Glomerular endothelial cell (primary cell): ENCODE measurements at places on chromosomes 11 and 22. TPM values are rescaled to one million over a fixed set of nuclear protein-coding genes. Genes with fewer than 3 reads are reported as not detected.

CASP5 gene
- not detected in 2 replicates for total RNA-seq

MPPED2 gene
- total RNA-seq = not detected in 2 replicates

DNA sequence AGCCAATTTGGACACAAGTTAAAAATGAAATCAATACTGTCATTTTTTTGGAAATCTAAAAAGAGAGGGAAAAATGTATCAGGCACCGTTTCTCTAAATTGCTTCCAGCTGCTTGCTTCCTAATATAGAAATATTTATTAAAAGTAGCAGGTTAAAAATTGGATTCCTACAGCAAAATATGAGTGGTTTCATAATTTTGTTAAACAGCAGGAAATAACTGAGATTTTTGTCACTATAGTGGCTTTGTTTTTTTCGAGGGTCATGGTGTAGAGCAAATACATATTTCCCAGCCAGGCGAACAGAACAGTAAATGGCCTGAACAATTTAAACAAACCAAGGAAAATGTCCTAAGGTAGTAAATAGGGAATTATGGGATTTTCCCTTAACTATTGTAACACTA, 159.7 kb downstream of the DDX10 start:
- DNase-seq = peak; percentile 29

- no peak for DNase-seq
These were observed 553 bp upstream of the LDLRAD3 start for GRCh38 chr11:35943309-35943708.

DNA sequence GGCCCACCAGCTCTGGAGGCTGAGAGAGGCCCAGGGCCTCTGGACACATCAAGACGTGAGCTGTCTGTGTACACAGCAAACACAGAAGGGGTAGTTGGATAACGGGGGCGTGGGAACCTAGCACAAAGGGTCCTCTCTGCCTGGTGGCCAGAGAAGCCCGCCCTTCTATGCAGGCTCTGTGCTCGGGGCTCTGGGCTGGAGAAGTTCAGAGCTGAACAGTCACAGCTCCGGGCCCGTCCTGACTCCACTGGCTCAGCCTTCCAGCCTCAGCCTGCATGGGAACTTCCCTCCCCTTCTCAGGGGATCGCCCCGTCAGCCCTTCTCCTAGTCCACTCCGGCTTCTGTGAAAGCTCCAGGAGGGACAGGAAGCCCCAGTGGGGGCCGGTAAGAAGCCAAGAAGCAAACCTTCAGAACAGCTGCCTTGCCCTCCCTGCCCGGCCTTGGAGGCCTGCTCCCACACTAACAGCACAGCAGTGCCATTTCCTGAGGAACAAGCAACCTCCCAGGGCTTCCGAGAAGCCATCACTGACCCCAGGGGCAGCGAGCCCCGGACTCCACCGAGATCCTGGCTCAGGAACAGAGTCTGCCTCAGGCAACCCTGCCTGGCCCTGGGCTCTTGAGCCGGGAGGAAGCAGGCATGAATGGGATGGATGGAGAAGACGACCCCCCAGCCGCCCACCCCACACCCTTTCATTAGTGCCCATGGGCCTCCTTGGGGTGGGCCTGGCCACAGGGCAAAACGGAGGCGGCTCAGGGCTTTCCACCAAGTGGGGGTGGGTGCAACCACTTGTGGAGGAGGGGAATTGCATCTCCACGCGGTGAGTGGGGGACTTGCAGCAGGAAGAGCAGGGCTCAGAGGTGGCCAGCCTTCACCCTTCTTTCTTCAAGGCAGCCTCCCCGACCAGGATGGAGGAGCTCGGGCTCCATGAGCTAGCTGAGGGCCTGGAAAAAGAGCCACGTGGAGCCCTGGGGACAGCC, 119.8 kb downstream of the ST3GAL4 start:
- DNase-seq = no peak

GRCh38 chr11:15893080-15893492, 463.3 kb downstream of the SOX6 start:
- no peak for DNase-seq

GRCh38 chr11:64327375-64327774, 9.5 kb downstream of the PRDX5 start:
- DNase-seq = no peak

- DNase-seq = no peak
These were observed 33.7 kb upstream of the USP47 start for GRCh38 chr11:11807811-11808782.

DNA sequence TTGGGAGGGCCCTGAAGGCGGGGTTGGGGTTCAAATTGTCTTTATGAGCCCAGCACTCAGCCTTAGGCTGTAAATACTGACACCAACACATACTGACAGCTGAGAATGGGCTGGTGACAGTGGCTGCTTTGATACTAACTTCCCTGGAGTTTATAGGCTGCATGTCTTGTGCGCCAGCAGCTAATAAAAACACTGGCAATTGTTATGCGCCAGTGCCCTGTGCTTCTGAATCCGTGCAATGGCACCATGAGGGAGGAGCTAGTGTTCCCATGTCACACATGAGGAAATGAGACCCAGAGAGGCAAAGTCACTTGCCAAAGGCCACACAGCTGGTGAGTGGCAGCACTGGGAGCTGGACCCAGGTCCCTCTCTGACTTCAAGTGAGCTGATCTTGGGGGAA, 23.8 kb downstream of the SHISAL1 start:
- no peak for DNase-seq

- DNase-seq = no peak
These were observed 1048.4 kb downstream of the BRD1 start for GRCh38 chr22:48779211-48779643.

- no peak for DNase-seq
These were observed 45.5 kb upstream of the FTH1 start for GRCh38 chr11:62012832-62013461.
